Calu3 (cell line): ENCODE measurements at places on chromosomes 6 and 20. TPM values are rescaled to one million over a fixed set of nuclear protein-coding genes. Genes with fewer than 3 reads are reported as not detected.
A peak's percentile ranks its signal among the peaks of the same experiment; 100 is the strongest.

Gene FGD2
- total RNA-seq = 0.19 and 1.0 TPM in 2 replicates

- no peak overlapping the region for H3K4me3 ChIP-seq
- H3K4me1 ChIP-seq = no peaks in the 10 kb centered on the region
- no peak for DNase-seq
Observed at GRCh38 chr20:20363799-20364592, 3.9 kb upstream of the INSM1 start.

Gene CHMP4B
- total RNA-seq = 234 and 245 TPM in 2 replicates

- no peak for DNase-seq
- no peak overlapping the region for H3K27ac ChIP-seq
- H3K36me3 ChIP-seq = peaks cover 8% of the 10 kb centered on the region
- peaks cover 51% of the 10 kb centered on the region for H3K4me1 ChIP-seq
- H3K27me3 ChIP-seq = peaks cover 7% of the 10 kb centered on the region
Observed at GRCh38 chr20:46995561-46996142, 101.0 kb downstream of the EYA2 start.

GRCh38 chr6:143940011-143940597 is 68.0 kb downstream of the PLAGL1 start:
- H3K27me3 ChIP-seq = no peaks in the 10 kb centered on the region
- peak; percentile 64 for DNase-seq
- H3K4me3 ChIP-seq = no peak overlapping the region
- H3K4me1 ChIP-seq = no peaks in the 10 kb centered on the region
- H3K27ac ChIP-seq = no peak overlapping the region

Gene GPR6
- not detected in 2 replicates for total RNA-seq
